ENCODE measurements at places on chromosomes 11 and 22.

- DNase-seq = no peak
These were observed 6.3 kb downstream of the KCNJ11 start for GRCh38 chr11:17382046-17382728.

- no peak for DNase-seq
These were observed 27.8 kb upstream of the CCDC134 start for GRCh38 chr22:41772645-41773044.

DNA sequence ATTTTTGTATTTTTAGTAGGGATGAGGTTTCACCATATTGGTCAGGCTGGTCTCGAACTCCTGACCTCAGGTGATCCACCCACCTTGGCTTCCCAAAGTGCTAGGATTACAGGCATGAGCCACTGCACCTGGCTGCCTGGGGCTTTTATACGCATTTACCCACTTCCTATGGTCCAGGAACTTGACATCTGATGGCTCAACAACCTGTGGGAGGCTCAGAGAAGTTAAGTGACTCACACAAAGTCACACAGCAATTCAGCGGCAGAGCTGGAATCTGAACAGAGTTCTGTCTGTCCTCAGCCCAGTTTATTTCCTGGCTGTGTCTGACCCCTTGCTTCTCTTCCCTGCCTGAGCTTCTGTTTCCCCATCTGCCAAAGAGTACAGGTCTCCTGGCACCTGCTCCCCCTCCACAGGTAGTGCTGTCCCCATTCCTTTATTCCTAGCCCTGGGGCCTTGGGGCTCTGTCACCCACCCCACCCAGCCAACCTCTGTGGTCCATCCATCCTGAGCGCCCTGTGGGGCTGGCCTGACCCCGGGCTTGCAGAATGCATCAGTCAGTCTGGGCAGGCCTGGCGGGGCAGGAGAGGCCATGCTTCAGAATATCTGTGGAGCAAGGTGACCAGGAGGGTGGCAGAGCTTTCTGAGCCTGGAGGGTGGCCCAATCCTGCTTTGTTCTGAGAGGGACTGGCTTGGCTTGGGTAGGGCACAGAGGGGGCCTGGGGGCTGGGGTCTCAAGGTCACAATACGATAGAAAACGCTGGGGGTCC is 50.6 kb downstream of the CACNA1I start:
- no peak for DNase-seq

DNA sequence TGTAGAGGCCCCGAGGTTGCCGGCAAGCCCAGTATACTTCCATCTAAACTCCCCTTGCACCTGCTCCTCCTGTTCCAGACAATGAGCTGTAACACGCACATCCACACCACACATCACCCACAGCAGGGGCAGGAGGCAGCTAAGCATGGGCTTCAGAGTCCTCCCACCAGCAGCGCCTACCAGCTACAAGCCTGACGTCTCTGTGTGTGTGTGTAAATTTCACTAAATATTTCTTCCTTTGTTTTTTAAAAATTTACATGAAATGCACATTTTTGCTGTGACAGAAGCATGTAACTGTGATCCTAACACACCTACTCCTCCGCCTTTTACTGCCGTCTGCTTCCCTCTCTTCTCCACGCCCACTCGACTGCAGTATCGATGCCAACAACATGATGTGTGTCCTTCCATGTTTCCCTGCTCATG is 29.4 kb upstream of the PACSIN2 start:
- no peak for DNase-seq

GRCh38 chr11:132865623-132866022 is 666.7 kb downstream of the OPCML start:
- DNase-seq = no peak

GRCh38 chr11:102446606-102447005 is 6.0 kb downstream of the TMEM123 start:
- no peak for DNase-seq

DNA sequence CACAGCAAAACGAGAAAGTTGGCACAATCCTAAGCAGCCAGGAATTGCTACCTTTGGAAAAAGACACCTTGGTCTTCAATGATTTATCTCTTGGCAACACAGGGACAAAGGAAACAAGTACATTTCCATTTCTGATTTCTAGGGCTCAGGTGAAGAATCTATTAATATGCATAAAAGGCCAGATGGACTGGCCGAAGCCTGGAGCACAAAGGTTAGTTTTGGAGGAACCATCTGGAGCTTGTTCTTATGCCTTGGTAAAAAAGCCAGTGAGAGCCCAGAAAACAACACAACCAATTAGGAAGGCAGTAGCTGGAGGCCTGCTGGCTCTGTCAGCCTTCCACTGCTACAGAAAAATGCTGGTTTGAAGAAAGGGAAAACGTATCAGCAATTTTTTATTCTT is 713.5 kb upstream of the API5 start:
- no peak for DNase-seq

All from stimulated activated CD8-positive, alpha-beta memory T cell treated with anti-CD3 and anti-CD28 coated beads, Interleukin-15, amount 100 ng/mL, for 1 hour (primary cell).